Natural killer cell (primary cell): ENCODE measurements at places on chromosomes 11 and 22. TPM values are rescaled to one million over a fixed set of nuclear protein-coding genes. Genes with fewer than 3 reads are reported as not detected.

DNA sequence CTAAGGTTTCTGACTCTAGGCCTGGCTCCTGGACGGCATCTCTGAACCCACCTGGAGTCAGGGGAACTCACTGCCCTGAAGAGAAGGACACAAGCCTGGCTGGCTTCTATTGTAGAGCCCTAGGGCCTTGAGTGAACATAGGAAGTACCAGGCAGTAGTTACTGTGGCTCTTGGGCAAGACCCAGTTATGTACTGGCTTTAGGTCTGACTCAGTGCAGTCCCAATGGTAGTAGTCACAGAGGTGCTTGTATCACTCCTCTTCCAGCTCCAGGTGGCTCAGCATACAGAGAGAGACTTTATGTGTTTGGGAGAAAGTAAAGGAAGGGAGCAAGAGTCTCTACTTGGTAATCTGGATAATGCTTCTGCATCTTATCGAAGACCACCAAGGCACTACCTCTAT, 13.9 kb upstream of the PAK1 start:
- no peaks in the 10 kb centered on the region for H3K36me3 ChIP-seq
- no peak overlapping the region for H3K4me3 ChIP-seq
- DNase-seq: no peak

GRCh38 chr11:17734986-17735817, 621 bp downstream of the KCNC1 start:
- H3K36me3 ChIP-seq: no peaks in the 10 kb centered on the region
- H3K4me1 ChIP-seq: no peaks in the 10 kb centered on the region
- no peak overlapping the region for H3K4me3 ChIP-seq
- DNase-seq: peak; percentile 36
- peaks cover 14% of the 10 kb centered on the region for H3K27me3 ChIP-seq

DNA sequence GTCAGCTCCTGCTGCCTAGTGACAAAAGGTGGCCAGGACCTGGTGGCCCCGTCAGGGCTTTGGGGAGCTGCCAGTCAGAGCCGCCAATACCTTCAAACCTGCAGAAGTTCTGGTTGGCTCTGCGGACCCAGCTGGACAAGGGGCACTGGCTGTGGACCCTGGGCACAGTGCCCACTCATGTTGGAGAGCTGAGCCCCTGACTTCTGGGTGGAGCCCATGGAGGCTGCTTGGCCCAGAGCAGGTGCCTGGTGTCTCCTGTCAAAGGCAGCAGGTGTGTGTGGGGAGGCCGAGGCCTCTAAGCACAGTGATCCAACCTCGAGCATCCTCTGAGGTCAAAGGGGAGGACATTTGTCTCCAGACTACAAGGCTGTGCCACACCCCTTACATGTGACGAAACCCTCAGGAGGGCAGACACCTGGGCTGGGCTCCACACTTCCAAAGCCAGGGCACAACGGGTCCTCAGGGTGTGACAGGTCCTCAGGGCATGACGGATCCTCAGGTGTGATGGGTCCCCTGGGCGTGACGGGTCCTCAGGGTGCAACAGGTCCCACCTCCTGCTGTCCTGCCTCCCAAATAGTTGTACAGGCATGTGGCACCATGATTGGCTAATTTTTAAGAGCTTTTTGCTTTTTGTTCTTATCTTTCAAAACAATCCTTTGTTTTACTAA, 37.0 kb downstream of the MUC2 start:
- H3K4me3 ChIP-seq: no peak overlapping the region
- H3K27ac ChIP-seq: no peak overlapping the region
- H3K36me3 ChIP-seq: no peaks in the 10 kb centered on the region
- no peaks in the 10 kb centered on the region for H3K27me3 ChIP-seq
- DNase-seq: no peak

PNPLA5 gene
- total RNA-seq: not detected

MORC2 gene
- 19.7 TPM for total RNA-seq

TCP11L1 gene
- total RNA-seq: 24.5 TPM

DNA sequence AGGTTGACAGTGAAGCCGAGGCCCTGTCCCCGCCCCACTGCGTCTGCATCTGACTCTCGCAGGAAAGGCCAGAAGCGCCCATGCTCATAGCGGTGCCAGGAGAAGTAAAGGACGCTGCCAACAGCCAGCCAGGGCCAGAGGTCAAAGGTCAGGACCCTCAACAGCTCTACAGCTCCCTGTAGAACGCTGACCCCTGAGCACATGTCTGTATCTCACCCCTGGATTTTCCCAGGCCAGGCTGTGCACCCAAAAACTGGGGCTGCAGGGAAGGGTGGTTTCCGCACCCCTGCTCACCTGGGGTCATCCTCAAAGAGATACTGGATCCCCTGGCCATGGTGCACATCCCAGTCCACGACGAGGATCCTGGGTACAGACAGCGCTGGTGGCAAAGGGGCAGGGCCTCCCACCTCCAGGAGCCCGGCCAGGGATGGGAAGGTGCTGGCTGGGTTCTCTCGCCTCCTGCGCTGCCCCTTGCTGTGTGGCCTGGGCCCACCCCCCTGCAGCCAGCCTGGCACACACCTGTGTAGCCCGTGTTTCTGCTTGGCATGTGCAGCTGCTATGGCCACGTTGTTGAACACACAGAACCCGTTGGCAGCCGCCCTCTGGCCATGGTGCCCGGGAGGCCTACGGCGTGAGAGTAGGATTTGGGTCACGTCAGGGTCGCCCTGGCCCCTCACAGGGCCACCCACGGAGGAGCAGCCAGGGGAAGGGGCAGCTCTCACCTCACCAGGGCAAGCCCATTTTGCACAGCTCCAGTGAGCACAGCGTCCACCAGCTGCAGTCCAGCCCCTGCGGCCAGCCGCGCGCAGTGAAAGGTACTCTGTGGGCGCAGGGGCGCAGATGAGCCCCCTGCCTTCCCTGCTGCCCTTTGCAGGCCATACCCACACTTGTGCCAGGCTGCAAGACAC, 1.5 kb downstream of the HDAC10 start:
- peak overlapping the region; percentile 68 for H3K27ac ChIP-seq
- H3K36me3 ChIP-seq: peaks cover 21% of the 10 kb centered on the region
- H3K27me3 ChIP-seq: no peaks in the 10 kb centered on the region
- no peak overlapping the region for H3K4me3 ChIP-seq
- no peak for DNase-seq

TRIM6 gene
- total RNA-seq: 1.1 TPM

GRCh38 chr22:28791841-28792490, 8.4 kb downstream of the XBP1 start:
- H3K4me3 ChIP-seq: no peak overlapping the region
- H3K36me3 ChIP-seq: peaks cover 53% of the 10 kb centered on the region
- DNase-seq: no peak
- no peaks in the 10 kb centered on the region for H3K27me3 ChIP-seq
- H3K4me1 ChIP-seq: peaks cover 53% of the 10 kb centered on the region

SLC25A18 gene
- total RNA-seq: not detected

DNA sequence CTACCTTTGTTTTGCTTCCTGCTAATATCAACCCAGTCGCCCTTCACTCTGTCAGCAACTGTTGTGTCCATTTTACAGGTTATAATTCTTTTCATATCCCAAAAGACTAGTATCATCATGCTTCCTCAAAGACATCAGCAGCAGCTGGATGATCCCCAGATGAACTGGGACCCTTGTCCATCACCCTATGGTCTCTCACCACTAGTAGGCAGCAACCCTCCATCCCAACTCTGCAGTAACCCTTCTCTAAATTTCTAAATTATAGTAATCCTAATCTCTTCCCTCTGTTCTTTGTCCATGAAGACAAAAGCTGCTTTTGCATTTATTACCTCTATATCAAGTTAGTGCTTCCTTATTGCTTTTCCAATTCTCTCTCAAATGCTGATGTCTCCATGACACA, 1025.8 kb downstream of the FAM181B start:
- no peaks in the 10 kb centered on the region for H3K4me1 ChIP-seq
- H3K36me3 ChIP-seq: no peaks in the 10 kb centered on the region
- no peak overlapping the region for H3K4me3 ChIP-seq
- H3K27ac ChIP-seq: no peak overlapping the region

OR5T3 gene
- not detected for total RNA-seq

DNA sequence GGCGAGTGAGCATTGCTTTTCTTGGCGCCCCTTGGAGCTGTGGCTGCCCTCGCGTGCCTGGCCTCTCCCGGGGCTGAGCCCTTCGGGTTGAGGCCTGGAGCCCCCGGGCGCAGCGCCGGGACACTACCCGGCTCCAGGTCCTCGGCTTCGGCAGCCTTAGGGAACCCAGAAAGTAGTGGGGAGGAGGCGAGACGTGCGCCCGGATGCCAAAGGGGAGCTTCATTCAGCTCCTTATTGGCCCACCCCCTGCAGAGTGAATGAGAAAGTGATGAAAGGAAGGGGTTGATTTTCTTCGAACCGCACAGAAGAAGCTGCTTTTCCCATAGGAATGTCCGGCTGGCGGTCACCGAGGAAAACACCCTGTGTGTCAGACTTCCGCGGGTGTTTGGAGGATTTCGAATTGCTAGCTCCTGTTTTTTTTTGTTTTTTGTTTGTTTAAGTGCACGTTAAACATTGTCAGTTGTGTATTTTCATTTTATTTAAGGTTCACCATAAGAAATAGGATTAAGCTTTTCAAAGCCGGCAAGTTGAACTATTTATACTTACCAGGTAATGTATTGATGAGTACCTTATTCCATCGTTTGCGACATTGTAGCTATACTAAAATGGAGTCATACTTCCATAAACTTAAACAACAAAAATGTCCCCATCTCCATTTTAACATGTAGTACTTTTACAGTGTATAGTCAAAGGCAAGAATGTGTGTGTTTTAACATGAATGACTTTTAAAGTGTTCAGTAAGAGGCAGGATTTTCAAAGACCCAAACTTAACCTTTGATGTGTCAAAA, 841 bp upstream of the EIF4G2 start:
- peak overlapping the region; percentile 95 for H3K27ac ChIP-seq
- peaks cover 23% of the 10 kb centered on the region for H3K4me1 ChIP-seq
- H3K27me3 ChIP-seq: no peaks in the 10 kb centered on the region

GRCh38 chr11:12199231-12199948, 89.0 kb downstream of the MICAL2 start:
- no peak overlapping the region for H3K27ac ChIP-seq
- H3K36me3 ChIP-seq: peaks cover 9% of the 10 kb centered on the region
- no peak for DNase-seq

DNA sequence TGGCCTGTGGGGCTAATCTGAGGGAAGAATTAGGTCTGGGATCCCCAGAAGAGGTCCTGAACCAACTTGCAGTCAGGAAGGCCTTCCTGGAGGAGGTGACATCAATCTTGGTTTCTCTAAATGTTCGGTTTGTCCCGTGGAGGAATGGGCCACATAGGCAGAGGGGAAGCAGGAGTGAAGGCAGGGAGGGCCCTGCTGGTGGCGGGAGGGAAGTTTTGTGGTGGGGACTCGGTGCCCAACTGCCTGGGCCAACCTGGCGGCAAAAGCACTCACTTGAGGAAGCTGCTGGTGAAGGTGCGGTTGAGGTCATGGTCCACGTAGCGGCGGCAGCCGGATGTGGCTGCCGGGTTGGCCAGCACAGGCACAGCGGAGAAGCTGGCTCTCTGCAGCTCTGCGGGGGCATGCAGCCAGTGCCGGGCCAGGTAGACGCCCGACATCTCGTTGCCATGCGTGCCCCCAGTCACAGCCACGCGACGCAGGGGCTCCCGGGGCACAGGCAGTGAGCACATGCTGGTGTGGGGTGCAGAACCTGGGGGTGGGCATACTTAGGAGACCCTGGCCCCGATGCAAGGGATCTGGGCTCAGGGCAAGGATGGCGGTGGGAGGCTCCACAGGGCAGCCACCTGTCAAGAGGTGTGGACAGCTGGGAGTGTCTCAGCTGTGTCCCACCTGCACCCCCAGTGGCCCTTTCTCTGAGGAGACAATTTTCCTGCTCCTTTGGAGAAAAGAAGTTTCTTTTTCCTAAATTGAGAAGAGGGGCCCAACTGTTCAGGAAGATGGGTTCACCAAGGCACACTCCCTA, 3.8 kb downstream of the ACY3 start:
- H3K36me3 ChIP-seq: no peaks in the 10 kb centered on the region
- no peak for DNase-seq
- H3K4me3 ChIP-seq: no peak overlapping the region
- H3K4me1 ChIP-seq: peaks cover 57% of the 10 kb centered on the region

ASCL2 gene
- 16.8 TPM for total RNA-seq

- H3K4me1 ChIP-seq: peaks cover 26% of the 10 kb centered on the region
- peak overlapping the region; percentile 38 for H3K4me3 ChIP-seq
- H3K27ac ChIP-seq: peak overlapping the region; percentile 53
- no peak for DNase-seq
- H3K36me3 ChIP-seq: no peaks in the 10 kb centered on the region
These were observed 7.6 kb upstream of the SLC39A13 start for GRCh38 chr11:47400768-47401279.

DNA sequence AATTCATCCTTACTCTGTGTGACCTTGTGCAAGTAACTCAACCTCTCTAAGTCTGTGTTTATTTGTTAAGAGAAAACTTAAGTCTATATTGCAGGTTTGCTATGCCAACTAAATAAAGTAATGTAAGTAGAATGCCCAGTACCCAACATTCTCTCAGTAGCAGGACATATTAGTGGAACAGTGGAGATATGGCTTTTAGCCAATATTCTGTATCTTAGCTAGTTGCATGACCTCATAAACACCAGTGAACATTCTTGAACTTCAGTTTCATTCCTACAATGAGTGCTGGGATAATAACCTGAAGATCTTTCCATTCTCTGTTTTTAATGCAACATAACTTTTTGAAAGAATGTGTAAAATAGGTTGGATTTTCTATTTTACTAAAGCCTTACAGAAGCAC, 77.0 kb downstream of the RAB38 start:
- no peaks in the 10 kb centered on the region for H3K4me1 ChIP-seq
- no peak overlapping the region for H3K4me3 ChIP-seq
- H3K27ac ChIP-seq: no peak overlapping the region
- no peaks in the 10 kb centered on the region for H3K36me3 ChIP-seq

DNA sequence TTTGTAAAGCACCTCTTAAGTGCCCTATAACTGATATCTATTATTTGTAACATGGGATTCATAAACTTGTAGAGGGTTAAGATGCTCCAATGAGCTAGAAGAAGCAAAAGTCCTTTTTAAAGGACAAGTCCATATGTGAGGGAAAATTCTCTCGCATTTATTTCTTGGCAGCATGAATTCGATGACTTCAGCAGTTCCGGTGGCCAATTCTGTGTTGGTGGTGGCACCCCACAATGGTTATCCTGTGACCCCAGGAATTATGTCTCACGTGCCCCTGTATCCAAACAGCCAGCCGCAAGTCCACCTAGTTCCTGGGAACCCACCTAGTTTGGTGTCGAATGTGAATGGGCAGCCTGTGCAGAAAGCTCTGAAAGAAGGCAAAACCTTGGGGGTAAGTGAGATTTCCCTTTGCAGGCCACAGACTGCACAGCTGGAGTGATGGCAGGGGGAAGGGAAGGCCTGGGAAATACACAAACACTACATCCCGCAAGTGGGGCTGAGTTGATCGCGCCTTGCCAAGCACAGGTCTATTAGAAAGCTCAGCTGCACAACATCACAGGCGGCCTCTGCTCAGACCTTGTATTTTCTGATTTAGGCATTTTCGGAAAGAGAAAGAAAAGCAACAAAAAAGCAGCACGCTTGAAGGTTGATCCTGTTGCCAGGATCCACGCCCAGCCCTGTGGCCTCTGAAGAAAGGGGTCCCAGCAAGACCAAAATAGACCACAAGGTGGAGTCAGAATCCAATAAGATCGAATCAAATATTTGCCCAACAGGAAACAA, 1.5 kb downstream of the MS4A8 start:
- no peaks in the 10 kb centered on the region for H3K27me3 ChIP-seq
- DNase-seq: no peak
- H3K36me3 ChIP-seq: no peaks in the 10 kb centered on the region
- H3K27ac ChIP-seq: no peak overlapping the region
